Fibroblast of lung (primary cell): ENCODE measurements at places on chromosomes 16 and 17.

DNA sequence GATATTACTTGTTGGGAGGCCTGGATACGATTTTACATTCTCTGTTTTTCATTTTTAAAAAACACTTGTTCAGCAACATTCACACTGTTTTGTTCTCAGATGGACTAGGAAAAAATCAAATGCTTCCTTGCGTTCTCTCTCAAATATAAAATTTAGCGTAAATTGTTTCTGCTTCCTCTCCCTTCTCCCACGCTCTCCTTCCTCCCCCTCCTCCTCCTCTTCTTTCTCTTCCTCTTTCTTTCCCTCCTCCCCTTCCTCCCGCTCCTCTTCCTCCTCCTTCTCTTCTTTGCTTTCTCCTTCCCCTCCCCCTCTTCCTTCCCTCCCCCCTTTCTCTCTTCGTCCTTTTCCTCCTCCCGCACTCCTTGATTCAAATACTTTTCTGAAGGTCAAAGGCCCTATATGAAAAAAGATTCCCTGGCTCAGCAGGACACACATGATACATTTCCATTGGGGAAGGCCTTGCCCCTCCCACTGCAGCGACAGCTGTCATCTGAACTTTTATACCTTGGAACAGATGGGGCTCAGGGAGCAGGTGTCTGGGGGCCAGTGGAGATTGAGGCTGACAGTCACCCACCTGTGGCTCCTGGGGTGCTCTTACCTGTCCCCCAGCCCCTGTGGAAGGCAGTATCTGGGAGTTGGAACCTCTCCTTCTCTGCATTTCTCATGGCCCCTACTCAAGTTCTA, 99.4 kb upstream of the SDK2 start:
- DNase-seq: no peak

- no peak for DNase-seq
Observed at GRCh38 chr16:12553191-12553590, 250.5 kb downstream of the CPPED1 start.

GRCh38 chr16:78608305-78608776, 508.9 kb downstream of the WWOX start:
- no peak for DNase-seq

DNA sequence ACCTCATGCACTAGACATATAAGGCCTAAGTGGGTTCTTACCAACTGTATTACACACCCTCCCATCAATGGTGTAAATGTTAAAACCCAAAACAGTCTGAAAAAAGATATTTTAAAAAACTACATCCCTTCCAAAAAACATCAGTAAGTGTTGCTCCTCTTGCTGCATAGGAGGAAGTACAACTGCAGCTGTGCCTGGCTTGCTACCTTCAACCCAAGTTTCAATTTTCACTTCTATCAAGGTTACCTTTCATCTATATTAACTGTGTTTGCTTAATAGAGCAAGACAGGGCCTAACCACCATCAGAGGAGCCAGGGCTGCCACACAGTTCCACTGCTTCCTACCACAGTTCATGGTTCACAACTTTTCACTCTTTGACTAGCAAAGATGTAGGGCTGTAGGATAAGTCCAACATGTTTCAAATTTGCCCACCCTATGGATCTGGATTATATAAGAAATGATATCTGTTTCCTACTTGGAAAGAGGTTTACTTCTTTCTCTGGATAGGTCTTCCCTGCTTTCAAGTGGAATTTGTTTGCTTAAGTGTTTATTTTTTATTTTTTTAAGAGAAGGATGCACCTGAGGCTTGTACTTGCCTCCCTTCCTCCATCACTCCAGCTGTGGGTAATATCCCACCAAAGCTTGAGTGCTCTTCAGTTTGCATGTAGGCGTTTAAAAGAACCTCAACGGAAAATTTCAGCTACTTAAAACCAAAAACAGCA, 56.7 kb downstream of the GRB7 start:
- DNase-seq: no peak

DNA sequence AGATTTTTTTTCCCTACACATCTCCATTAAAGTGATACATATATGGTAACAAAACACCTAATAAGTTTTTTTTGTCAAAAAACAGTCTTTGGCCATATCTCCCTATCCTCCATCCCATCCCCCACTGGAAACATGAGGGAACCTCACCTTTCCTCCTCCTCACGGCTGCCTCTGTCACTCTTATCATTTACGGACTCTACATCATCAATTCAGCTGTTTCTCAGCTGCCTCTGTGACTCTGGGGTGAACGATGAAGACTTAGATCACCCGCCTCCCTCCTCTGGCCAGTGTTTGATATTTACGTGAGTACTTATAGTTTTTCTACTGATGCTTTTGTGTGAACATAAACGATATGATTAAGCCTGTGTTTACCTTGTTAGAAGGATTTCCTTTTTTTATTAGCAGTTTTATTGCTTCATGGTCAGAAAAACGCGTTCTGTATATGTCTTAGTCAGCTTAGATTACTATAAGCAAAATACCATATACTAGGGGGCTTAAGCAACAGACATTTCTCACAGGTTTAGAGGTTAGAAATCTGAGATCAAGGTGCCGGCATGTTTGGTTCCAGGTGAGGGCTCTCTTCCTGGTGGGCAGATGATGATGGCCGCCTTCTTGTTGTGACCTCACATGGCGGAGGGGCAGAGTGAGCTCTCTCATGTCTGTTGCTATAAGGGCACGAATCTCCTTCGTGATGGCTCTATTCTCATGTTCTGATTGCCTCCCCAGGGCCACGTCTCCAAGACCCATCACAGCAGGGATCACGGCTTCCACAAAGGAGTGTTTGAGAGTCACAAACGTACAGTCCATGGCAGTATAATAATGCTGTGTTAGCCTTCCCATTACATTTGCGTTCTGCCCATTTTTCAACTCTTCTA, 32.1 kb downstream of the DNAH17 start:
- DNase-seq: no peak
